ENCODE measurements at places on chromosomes 7 and 10.

DNA sequence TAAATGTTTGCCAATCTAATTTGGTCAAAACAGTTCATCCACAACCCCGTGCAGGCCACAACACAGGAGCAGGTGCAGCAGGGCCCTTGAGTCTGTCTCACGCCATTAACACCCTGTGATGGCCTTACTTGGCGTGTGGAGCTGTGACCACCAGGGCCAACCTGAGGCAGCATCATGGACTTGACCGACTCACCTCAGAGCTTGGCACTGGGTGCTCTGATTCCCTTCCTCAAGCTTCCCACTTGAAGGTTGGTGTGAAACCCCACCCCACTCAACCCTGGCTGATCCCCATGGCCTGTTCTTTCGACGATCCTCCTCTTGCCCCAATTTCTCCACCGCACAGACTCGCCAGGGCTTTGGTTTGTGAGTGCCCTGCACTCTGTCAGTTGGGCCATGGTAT is 623.1 kb downstream of the PTPRN2 start:
- DNase-seq, result no peak

DNA sequence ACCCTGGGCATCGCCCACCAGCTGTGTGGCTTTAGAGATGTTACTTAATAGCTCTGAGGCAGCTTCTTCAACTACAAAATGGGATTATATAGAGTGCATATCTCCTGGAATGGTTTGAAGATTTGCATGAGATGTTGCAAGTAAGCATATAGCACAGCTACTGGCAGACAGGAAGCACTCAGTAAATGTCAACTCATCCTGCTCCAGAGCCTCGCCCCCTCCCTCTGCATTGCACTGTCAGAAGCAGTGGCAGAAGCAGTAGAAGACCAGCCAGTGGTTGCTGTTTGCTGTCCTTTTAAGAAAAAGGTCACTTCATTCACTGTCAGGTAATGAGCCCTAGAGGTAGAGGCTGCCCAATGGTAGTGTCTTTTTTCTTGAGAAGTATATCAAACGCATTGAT is 180.0 kb upstream of the GHITM start:
- DNase-seq, result no peak

GRCh38 chr10:44723619-44724325 is 187.4 kb upstream of the TMEM72 start:
- DNase-seq, result peak; percentile 91

GRCh38 chr10:124625831-124626238 is 118.3 kb downstream of the FAM53B start:
- DNase-seq, result no peak

- DNase-seq, result no peak
Measured at GRCh38 chr10:77698267-77698931, 60.8 kb upstream of the KCNMA1 start.

DNA sequence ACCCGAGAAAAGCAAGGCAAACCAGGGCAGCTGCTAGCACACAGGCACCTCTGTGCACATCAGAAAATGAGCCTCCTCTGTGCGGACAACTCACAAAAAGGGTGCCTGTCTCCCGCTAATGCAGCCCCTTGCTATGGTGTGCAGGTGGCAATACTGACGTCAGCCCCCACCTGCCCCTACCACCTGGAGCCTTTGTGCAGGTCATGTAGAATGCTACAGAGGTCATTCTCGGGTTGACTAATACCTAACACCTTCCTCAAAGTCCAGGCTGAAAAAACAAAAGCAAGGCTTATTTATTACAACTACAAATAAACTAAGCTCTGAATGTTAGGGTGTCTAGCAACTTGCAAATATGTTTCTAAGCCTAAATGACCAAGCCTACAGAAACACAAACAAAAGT is 13.9 kb downstream of the PIP4K2A start:
- no peak for DNase-seq

DNA sequence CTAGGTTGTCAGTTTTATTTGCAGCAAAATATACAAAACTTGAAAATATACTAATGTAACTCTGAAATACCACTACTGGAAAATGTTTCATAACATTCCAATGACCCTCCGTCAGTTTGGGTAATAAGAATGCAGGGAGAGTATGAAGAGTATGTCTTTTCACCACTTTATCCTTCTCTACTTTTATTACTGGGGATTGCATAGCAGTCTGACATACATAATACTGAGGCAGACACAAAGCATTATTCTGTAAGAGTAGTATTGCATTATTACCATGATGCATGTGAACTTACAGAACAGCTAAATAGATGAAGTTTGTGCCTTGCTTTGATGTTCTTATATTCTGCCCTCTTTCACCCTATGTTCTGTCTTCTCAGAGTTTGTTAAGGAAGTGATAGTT is 151.8 kb upstream of the TPK1 start:
- DNase-seq, result no peak

- DNase-seq, result peak; percentile 93
Measured at GRCh38 chr10:3623746-3624145, 161.3 kb downstream of the KLF6 start.

DNA sequence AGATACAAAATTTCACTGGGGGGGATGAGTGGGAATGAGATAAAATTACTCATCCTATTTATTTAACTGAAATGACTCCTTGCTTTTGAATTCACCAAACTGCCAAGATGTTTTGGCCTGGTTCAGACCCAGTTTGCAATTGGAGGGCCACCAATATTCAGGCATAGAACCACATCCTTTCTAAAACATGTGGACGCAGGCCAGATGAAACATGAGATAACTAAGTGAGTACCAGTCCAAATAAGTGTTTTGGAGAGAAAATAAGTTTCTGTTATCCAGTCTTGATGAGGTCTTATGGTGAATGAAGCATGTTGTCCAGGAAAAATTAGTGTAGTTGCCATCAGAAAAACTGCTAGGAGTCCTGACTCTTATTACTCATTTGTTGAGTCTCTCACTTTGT is 36.3 kb upstream of the PDK4 start:
- peak; percentile 68 for DNase-seq

DNA sequence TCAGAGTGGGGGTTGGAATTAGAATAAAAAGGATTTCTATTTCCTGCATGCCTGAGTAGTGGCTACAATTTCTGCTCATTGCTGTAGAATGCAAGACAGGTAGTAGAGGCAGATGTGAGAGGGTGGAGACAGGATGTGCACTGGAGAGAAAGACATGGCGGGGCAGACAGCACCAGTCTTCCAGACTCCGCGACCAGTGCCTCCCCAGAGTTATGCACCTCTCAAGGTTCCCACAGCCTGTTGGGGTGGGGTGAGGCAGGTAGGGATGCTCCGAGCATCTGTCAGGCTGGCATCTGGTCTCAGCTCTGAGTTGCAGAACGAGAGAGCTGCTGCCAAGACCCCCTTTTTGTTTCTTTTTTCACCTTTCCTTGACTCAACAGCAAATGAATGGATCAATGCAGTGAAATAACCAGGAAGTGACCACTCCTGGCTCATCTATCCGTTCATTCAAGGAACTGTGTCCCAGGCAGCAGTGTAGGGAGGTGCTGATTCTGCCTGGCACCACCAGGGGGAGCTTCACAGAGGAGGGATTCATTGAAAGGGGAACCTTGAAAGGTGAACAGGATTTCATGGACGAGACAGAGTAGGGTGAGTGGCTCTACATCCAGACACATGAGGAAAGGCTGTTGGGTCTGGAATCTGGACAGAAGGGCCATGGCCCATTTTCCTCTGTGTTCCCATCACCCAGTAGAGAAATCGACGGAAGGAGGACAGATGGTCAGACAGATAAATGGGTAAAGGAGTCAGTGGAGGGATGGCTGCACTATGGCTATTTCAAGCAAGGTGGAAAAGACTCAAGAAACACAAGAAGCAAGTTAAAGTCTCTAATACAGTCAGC is 17.2 kb upstream of the SLC18A3 start:
- DNase-seq, result peak; percentile 68

DNA sequence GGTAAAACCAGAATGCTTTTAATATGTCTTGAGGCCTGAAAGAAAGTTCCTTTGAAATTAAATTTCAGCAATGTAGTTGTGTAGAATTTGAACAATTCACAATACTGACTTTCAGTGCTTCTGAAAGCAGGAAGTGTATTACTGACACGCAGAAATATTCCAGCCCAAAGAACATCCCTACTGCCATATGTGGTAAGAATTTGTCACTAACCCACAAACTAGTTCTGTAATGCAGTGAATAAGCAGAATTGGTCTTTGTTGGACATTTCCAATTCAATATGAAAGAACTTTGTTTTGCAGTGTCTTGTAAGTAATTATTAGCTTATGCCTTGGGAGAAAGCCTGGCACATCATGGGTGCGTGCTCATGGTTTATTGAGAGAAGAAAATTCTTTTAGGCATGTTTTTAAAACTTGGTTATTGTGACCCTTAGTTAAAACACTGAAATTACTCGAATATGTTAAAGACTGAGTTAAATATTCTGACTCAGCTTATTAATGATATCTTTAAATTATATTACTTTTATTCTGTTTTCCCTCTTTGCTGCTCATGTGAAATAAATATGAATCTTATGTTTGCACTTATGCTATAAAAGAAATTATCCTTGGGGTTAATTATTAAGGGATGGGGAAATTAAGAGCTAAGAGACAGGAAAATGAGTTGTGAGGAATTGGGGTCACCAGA is 33.4 kb downstream of the PTPN12 start:
- DNase-seq, result peak; percentile 66

DNA sequence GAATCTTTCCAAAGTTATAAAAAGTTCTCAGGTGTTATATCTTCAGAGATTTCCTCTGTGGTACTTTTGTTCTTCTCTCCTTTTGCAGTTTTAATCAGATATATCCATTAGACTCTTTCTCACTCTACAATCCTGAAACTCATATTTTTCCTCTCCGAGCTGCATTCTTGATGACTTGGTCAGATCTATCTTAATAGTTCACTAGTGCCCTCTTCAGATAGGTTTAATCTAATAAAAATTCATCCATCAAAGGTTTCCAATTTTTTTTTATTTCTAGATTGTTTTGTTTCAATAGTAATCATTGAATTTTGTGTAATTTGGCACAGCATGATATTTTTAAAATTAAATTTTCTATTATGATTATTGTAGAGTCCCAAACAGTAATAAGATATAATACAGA is 21.8 kb upstream of the DGKB start:
- DNase-seq, result peak; percentile 43

GRCh38 chr10:78537018-78537417 is 503.4 kb downstream of the RPS24 start:
- DNase-seq, result no peak

DNA sequence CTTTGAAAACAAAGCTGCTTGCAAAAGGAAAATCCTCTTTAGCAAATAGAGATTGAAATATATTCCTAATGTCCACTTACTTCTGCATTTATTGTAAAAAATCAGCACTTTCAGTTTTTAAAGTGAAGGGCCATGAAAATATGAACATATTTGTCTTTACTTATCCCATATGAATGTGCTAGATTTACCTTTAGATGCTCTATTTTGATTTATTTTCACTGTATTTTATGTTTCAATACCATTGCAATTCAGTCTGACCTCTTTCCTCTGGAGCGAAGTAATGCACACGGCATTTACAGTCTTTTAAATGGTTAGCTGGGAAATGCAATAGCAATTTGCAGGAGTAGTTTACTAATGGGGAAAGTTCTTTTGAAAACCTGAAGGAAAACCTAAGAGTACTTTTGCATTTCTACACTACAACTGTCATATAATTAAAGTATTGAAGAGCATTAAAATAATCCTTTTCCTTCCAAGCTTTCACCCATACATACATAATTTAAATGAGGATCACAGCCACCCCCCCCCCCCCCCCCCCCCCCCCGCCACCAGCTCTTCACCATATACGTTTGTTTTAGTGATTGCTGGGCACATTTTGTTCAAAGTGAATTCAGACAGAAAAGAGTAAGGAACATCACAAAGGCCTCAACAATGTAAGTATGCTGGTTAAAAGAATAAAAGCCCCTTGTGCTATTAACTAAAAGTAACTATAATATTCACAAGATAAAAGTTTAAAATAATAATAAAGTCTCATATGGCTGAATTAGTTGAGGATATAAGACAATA is 3.5 kb downstream of the SKIDA1 start:
- no peak for DNase-seq

DNA sequence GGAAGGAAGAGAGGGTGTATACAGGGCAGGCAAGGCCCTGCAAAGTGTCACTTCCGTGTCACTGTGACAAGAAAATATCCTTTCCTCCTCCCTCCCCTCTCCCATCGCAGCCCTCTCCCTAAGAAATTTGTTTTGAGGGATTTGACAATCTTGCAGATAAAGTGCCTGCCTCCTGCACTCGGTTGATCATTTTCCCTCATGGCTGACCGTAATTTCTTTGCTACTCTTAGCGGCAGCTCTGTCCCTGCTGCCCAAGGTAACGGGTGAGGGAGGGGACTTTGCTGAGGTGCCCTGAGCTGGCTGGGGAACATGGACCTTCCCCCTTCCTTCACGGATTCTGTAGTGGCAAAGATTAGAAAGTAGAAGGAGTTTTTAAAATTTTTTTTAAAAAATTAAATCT is 179.1 kb downstream of the TCF7L2 start:
- no peak for DNase-seq

- no peak for DNase-seq
Measured at GRCh38 chr7:129502708-129503685, 666 bp downstream of the SMKR1 start.

DNA sequence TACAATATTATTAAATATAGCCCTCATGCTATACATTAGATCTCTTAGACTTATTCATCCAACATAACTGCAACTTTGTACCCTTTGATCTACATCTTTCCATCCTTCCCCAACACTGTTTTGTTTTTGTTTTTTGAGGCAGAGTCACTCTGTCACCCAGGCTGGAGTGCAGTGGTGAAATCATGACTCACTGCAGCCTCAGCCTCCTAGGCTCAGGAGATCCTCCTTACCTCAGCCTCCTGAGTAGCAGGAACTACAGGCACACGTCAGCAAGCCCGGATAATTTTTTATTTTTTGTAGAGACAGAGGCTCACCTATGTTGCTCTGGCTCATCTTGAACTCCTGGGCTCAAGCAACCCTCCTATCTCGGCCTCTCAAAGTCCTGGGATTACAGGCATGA is 53.3 kb downstream of the NT5C2 start:
- peak; percentile 35 for DNase-seq

DNA sequence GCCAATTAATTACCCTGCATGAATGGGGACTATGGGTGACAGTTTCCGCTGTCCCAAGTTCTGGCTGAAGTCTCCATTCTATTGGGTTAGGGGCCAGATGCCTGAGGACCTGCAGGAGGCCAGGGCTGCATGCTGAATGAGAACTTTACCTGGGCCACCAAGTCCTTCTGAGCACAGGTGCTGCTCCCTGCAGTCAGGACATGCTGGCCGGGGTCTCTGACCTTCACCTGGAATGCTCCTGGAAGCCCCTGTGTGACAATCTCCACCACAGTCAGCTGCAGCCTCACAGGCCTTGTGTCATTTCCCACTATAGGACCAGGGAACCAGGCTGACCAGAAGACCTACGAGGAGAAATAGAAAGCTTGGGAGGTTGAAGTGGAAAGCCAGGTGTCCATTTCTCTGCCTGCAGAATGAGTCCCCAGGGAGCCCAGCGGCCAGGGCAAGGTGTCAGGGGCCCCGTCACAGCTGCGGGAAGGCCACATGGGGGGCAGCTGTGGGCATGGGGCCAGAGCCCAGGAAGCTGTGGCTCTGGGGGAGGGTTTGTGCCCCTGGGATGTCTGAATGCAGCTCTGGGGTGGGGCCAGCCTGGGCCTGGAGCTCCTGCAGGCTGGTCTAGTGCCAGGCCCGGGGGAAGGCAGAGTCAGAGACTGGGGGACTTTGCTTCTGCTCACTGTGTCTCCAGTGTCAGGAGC is 5.6 kb upstream of the GIMAP8 start:
- DNase-seq, result no peak

GRCh38 chr10:895324-895723 is 36.2 kb downstream of the LARP4B start:
- DNase-seq, result no peak

- DNase-seq, result no peak
Measured at GRCh38 chr7:27065709-27066108, 30.1 kb downstream of the HOXA1 start.

- peak; percentile 44 for DNase-seq
Measured at GRCh38 chr7:35694161-35694783, 663 bp downstream of the HERPUD2 start.
